ENCODE measurements at places on chromosomes 1 and 21. TPM values are rescaled to one million over a fixed set of nuclear protein-coding genes. Genes with fewer than 3 reads are reported as not detected.

DNA sequence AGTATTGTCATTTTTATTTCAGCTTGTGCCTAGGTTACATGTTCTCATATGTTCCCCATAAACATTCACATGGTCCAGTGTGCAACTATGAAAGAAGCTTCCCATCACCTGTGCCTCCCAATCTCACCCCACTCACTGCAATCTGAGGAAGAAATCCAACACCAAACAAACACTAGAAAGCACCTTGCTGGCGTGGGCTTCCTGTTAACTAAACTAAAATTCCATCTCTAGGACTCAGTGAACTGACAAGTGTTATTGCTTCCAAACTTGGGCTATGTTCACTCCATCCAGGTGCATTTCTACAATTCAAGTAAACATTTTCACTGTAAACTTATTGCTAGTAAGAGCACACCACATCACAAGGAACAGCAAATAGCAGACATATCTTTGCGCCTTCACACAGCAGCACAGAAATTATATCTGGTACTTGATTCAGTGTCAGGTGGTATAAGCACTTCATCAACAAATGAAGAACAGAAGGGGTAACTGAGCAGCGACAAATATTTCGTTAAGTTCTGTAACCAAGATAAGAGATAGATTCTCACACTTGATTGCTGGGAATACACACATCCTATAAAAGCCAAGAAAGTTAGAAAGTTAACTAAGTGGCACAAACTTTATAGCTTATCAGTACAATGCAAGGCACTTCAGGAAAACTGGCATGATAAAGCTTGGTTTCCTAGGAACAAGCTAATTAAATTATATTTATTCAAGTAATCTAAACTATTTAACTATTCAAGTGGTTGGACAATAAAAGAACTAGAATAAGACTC lies 8.9 kb upstream of the KCNJ15 start:
- no peak for DNase-seq

DNA sequence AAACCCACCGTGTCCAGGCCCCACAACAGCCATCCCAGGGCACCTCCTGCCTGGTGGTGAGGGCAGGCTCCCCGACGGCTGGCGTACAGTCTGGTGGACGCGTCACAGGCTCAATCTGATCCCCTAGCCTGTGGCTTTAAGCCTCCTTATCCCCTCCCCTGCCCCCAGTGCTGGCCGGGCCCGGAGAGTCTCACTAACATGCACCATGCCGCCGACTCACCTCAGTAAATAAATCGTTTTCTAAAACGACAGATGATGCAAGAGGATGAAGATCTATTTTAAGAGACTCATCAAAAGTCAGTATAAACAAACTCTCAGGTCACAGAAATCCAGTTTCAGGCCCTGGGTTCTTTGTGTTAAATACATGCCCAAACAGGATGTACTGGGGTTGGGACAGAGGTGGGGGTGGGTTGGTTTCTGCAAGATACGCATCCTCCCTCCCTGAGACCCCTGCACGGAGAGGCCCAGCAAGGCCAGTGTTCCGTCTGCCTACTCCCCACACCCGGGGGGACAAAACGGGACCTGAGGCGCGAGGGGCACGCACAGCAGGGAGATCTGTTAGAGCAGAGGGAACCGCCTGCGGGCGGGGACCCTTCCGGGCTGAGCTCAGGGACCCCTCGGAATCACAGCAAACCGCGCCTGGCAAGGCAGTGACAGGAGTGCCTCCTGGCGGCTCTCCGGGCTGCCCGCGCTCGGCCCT lies 3.1 kb downstream of the PANK4 start:
- DNase-seq, result no peak

DNA sequence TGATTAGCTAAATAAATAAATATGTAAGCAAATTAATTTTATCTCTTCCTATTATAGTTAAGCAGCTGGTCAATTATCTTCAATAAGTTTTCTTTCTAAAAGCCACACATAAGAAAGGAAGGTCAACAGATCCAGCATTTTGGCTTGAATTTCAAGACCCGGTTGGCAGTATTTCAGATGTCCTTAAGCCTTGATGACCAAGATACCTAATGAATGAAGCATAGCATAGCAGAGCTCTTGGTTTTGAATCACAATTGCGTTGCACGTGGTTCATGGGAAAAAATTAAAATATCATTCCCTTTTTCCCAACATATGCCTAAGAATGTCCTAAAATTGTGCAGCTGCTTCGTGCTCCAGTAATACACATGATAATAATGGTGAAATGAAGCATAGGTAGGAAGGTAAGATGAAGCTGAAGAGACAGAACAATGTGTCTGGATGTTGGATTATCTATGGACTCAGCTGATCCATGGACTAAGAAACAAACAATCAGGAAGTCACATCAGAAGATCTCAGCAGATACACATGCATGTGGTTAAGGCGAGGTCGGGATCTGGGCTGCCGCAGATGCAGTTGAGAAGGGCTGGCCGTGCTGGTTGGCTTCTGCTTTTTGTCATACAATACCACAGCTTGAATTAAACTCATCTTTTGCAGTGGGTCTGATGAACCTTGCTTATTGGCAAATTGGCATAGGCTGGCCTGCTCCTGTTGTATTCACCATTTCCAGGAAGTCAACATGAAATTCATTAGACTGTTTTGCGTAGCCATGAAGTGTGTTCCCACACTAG lies 284.9 kb upstream of the RUNX1 start:
- no peak for DNase-seq

The SLC50A1 gene
- total RNA-seq, result 8.5 TPM

The FAAH gene
- total RNA-seq, result 56.2 TPM

The CELA3A gene
- not detected for total RNA-seq
